ENCODE measurements at places on chromosomes 13 and 19.

GRCh38 chr19:4447327-4448146 is 10.1 kb downstream of the UBXN6 start:
- no peak for DNase-seq

DNA sequence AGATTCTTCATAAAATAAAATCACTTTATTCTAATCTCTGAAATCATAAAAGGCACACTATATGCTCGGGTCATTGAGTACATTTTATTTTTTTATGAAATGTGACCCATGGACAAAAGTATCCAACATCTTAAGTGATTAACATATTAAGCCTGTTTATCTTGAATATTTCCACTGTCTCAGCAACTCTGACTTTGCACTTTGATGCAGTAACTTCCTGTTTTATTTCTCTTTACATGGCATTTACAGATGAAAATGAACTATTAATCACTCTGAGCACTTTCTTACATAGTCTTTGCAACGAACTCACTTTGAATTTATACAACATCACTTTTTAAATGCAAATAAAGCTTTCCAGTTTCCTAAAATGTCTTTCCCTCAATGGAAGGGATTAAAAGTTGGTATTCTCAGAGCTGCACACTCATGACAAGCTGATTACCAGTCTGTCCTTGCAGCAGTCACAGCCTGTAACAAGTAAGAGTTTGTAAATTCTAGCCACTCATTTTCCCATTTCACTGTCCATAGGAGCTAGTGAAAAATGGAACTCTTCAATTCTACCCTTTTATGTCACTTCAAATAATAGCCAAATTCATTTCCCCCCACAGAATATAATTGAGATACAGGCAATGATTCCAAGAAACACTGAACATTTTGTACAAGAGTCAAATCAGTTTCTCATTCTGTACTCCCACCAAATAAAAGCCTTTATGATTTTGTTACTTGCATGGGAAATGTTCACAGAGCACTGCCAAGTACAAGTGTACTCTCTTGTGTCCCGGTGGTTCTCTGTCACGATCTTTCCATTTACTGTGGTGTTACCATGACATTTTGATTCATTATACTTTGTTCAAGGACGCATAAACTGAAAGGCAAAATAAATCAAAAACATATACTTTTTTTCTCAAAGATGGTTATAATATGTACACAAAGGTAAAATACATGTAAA is 1968.9 kb downstream of the PCDH9 start:
- DNase-seq: no peak

DNA sequence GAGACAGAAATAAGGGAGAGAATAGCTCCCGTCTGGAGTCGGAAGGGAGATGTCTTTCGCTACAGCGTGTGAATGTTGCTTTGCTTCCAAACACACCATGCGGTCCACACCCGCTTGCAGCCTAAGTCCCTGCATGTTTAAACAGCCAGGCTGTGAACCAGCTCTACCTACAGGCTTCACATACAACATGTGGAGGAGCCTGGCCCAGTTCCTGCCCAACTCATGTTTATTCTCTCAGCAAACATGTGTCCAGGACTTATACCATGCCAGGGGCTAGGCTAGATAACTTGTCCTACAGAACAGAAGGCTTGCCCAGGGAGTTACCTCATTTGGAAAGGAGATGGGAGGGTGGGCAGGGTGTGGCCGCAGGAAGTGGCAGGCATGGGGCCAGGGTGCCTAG is 181.5 kb downstream of the FOXO1 start:
- no peak for DNase-seq

DNA sequence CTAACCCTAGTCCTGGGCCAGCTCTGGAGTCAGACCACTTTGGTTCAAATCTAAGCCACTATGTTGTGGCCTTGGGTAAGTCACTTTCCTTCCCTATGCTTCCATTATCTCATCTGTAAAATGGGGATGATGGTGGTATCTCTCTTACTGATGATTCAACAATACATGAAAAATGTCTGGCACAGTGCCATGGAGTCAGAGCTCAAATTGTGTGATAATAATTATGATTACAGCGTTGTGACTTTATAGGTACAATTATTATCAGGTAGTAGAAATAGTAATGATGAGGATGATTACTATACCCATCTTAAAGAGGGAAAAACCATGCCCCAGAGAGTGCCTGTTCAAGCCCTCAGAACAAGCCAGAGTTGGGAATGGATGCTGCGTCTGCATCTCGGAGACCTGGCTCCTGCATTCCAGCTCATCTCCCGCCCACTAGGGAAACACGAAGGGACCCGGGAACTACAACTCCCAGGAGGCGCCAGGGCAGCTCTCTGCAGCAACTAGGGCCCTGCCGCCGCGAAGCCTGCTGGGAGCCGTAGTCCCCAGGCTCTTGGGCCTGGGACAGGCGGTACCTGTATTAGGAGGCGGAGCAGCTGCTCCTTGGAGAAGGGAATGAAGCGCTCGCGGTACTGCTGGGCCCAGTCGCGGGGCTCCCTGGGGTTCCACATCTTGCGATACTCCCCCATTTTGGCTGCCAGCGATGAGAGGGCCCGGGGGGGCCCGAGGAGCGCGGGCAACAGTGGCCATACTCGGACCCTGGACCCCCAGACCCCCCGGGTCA is 832 bp downstream of the TMEM143 start:
- peak; percentile 94 for DNase-seq

DNA sequence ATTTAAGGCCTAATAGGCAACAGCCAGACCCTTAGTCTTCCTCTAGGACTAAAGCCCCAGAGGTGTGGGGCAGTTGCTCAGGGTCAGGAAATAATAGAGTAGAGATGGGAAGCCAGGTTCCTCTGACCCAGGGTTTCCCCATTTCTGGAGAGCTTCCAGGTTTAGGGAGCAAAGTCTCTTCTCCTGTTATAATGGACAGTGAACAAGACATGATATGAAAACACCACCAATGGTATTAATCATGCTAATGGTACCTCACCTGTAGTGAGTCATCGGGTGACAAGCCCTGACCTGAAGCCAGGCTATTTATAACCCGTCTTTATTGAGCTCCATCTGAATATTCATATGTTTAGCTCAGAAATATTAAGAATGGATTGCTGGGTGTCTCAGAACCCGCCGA is 24.6 kb downstream of the BICRA start:
- DNase-seq: no peak

DNA sequence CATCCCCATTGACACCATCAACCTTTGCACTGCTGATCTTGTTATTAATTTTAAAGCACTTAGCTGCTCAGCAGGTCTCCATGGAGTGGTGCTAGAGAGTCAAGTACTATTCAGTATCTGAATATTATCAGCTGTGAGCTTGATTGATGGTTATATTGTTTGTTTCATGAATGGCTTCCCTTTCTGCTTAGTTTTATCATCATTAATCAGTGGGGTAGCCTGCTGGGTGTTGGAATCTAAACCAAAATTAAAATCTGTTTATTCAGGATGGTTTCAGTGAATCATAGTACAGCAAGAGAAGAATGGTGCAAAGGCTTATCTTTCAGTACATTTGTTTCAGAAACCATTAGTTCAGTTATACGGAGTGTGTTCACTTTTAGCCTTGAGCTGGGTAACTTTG is 42.5 kb upstream of the SCEL start:
- DNase-seq: no peak

DNA sequence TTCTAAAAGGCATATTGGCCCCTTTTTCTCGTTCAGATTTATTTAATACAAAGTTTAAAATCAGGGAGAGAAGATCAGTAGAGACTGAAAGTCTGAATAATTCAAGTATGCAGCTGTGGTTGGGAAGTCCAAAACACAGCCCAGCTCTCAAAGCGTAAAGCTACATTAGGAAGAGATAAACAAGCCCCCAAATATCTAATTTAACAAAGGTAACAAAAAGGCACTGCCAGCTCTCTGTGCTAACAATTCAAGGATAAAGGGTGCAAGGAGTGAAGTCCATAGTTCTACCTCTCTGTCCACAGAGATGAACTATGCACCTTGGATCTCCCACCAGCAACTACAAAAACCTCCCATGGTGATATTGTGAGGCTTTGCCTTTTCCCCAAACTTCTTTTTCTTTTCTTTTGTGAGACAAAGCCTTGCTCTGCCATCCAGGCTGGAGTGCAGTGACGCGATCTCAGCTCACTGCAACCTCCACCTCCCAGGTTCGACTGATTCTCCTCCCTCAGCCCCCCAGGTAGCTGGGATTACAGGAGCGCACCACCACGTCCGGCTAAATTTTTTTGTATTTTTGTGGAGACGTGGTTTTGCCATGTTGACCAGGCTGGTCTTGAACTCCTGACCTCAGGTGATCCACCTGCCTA is 104.4 kb downstream of the LHFPL6 start:
- no peak for DNase-seq

Measured in substantia nigra (tissue), 51 donors.